B cell (primary cell): ENCODE measurements at places on chromosomes 7 and 10. TPM values are rescaled to one million over a fixed set of nuclear protein-coding genes. Genes with fewer than 3 reads are reported as not detected.

GRCh38 chr7:32957326-32958045, at the start of gene FKBP9:
TSS of gene FKBP9 (plus strand) at chr7:32957440. CDS start at chr7:32957574, 134 bp downstream.
- DNase-seq = peak; percentile 50

- peak; percentile 32 for DNase-seq
These were observed 11.9 kb downstream of the RGR start for GRCh38 chr10:84256510-84257342.

DNA sequence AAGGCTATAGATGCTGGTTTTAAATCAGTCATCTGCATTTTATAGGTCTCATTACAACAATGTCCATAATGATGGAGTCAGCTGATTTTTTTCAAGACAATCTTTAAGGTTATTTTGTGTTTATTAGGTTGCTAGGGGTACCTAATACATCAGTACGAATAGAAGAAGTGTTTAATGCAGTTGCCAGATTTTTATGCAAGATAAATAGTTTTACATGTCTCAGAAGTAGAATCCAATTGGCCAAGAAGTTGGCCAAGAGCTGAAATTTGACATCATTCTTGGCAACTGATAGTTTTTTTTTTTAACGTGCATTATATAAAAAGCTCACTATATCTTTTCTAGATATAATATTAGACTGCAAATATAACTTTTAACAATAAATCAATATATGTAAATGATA, 208.5 kb downstream of the TRIL start:
- no peak for DNase-seq

The GTF2IRD2 gene
- total RNA-seq = 57.4 and 59.1 TPM in 2 replicates

DNA sequence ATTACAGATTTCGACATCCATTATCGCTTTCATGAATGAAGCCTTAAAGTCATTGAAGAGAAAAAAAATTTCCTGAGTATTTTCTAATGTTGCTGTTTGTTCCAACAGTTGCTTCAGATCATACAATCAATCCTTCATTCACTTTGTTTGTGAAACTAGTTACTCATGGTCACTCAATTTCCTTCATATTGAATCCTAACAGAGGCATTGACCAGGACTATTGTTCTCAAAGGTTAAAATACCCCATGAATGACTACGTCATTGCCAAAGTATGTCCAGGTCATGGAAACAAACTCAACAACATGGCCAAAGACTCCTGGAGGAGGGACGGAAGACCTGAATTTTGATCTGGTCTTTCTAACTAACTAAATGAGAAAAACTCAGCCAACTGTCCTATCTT, 54.0 kb upstream of the ABCB5 start:
- no peak for DNase-seq

- DNase-seq = no peak
These were observed 1095.8 kb downstream of the KCNMA1 start for GRCh38 chr10:76541852-76542251.

DNA sequence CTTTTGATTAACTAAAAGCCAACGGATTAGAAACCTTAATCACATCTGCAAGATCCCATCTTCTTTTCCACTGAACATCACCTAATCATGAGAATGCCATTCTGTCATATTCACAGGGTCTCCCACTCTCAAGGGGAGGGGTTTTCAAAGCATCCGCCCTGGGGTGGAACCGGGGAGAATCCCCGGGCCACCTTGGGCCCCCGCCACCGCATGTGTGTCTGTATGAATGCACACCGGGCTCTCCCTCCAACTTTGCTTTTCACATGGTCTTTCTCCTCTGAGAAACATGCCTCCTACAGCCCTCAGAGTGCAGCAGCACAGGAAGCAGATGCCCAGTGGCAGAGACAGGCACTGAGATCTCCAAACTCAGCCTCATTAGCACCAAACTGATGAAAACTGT, 233.2 kb upstream of the PPP2R2D start:
- no peak for DNase-seq

GRCh38 chr7:55569797-55570196, 2.5 kb downstream of the VOPP1 start:
- DNase-seq = peak; percentile 54

DNA sequence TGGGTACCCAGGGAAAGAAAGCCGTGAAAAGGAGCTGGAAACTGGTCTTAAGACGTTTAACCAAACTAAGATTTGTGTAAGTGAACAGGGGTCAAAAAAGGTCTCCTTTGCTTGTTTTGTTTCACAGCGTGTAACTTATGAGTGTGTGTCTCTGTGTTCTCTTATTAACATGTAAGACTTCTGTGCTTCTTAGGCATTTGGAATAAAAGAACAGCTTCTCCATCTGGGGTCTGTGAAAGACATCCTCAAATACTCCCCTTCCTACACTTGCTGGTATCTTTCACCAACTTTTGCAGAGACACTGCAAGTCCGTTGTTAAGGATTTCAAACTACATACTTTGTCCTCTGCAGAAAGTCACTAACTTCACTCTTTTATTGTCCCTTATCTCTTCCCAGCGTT, 615 bp upstream of the NEUROD6 start:
- no peak for DNase-seq

DNA sequence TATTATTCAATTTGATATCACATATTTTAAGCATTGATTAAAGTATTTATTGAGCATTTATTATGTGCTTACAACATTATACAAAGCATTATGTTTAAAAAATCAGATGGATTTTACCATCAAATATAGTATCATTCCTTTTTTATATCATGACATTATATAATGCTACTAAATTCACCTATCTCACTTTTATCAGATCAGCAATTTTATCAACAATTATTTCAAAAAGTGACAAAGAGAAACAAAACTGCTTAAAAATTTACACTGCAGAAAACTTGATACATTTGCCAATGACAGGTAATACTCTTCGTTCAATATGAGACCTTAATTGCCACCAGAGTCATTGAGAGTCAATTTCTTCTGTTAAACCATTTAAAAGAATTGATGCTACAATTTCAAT, 82.0 kb downstream of the CHCHD3 start:
- DNase-seq = no peak

The NUPR2 gene
- total RNA-seq = not detected in 2 replicates

The CHAT gene
- not detected in 2 replicates for total RNA-seq

The GCK gene
- total RNA-seq = 0.22 and 0.87 TPM in 2 replicates

DNA sequence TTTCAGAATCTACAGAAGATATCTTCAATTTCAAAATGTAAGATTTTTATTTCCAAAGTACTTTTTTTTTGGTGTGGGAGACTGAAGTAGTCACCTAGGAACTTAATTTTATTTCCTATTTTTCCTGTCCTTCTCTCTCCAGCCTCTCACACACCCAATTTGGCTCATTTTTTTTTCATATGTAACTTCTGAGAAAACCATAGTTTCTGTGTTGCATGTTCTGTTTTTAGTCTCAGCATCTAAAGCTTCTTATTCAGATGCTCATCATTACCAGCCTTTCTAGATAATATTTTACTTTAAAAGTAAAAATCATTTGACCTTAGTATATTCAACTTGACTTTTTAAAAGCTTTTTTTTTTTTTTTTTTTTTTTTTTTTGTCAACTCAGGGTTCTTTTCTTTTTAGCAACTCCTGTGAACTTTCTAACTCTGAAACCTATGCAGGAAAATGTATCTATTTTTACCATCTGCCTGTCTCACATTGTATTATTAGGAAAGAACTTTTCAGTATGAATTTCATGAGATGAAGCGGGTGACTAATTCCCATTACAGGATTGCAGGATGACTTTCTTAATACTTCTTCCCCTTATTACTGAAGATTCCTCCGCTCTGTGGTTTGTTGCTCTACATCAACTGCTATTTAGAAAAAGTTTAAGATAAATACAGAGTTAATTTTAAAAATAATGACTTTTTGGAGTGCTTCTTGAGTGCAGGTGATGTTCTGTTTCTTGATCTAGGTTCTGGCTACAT, 73.6 kb upstream of the LSM8 start:
- no peak for DNase-seq

The ZNF239 gene
- 5.9 and 7.6 TPM in 2 replicates for total RNA-seq

The STAG3 gene
- 22.0 and 24.8 TPM in 2 replicates for total RNA-seq

DNA sequence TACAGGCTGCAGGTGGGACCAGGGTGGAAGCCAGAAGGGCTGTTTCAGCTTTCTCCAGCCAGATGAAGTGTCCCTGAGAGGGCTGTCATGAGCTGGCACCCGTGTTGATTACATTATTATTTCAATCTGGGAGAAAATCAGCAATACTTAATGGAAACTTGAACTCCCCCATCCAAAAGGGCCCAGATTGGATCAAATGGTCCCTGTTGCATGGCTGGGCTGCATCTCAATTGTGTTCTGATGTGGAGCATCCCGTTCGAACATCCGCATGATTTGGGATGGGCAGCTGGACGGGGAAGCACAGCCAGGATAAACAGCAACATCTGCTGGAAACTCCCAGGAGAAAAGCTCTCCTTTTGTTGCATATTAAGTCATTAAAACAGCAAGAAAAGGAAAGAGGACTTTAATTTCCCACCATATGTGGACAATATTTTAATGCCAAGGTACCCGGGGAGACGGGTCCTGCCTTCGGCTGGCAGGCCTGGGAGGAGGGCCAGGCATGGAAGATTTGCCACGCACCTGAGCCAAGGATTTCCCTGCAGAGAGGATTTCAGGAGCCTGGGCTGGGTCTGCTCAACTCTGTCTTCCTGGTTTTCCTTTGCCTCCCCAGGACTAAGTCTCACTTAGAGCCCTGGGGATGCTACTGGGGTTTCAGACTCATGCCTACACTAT, 52.4 kb downstream of the NPTX2 start:
- DNase-seq = no peak

DNA sequence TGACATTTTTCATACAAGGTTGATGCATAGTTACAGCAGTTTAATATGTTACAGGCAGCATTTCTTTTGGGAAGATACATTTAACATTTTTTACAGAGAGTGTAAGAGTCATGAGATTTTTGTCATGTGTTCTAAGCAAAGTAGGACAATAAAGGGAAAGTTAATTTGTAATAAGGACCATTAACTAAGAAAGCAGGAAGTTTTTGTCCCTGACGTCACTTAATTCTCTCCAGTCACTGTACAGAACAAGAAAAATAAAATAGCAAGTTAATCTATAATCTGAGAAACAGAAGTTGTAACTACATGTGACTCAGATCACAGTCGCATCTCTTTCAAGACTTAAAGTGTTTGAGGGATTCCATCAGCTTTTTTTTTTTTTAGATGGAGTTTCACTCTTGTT, 49.5 kb upstream of the CAPZA2 start:
- DNase-seq = no peak

The TMEM176A gene
- total RNA-seq = not detected in 2 replicates
